NCI-H69 (cell line): ENCODE measurements at places on chromosomes 4 and X.

GRCh38 chr4:78418406-78418805, 133.2 kb upstream of the ANXA3 start:
- DNase-seq: no peak

DNA sequence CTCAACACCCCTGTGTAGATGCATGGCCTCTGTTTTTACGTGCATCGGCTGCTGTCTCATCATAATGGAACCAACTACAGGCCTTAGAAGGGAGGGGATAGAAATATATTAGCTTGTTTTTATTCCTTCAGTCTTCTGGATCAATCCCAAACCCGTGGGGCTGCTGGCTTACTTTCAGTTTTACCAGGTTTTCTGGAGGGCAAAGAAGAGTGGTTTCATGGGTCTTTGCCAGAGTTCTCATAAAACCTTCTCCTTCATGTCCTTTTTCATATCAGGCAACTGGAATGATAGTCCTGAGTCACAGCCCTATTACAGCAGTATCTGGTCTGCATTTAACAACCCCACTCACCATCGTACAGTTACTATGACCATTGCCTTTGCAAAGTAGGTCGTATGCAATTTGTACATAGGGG, 34.6 kb downstream of the PPP2R2C start:
- no peak for DNase-seq

DNA sequence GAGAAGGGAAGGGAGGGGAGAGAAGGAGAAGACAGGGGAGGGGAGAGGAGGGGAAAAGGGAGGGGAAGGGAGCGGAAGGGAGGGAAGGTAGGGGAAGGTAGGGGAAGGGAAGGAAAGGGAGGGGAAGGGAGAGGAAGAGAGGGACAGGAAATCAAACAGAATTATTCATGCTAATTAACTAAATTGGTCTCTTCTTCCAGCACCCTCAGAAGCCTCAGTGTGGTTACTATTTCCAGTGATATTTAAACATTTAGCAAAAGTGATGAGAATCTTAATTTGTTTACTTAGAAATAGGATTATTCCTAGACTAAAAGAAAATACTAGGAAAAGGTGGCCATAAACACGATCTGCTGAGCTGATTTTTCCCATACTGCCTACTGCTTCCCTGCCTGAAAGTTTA, 193.1 kb upstream of the CPEB2 start:
- peak; percentile 9 for DNase-seq

DNA sequence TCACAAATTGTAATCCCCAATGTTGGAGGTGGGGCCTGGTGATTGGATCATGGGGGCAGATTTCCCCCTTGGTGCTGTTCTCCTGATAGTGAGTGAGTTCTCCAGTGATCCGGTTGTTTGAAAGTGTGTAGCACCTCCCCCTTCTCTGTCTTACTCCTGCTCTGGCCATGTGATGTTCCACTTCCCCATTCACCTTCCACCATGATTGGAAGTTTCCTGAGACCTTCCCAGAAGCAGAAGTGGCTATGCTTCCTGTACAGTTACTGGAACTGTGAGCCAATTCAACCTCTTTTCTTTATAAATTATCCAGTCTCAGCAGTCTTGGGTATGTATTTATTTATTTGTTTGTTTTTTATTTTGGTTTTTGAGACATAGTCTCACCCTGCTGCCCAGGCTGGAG, 143.2 kb downstream of the CPE start:
- DNase-seq: no peak

- peak; percentile 81 for DNase-seq
Observed at GRCh38 chr4:147760695-147761094, 28.8 kb downstream of the ARHGAP10 start.

- DNase-seq: no peak
Observed at GRCh38 chr4:155322782-155323181, 54.0 kb downstream of the MAP9 start.

- no peak for DNase-seq
Observed at GRCh38 chr4:113145147-113145518, 95.7 kb downstream of the ANK2 start.
